ENCODE measurements at places on chromosomes 6 and 20. TPM values are rescaled to one million over a fixed set of nuclear protein-coding genes. Genes with fewer than 3 reads are reported as not detected.

Gene XKR7
- not detected for total RNA-seq

Gene CD93
- total RNA-seq = 7.9 TPM

Gene LIN28B
- not detected for total RNA-seq

Gene TRIM10
- not detected for total RNA-seq

Gene SAPCD1
- total RNA-seq = 0.64 TPM

Data from esophagus mucosa (tissue), 1 donor.